ENCODE measurements at places on chromosomes 2 and 18.

DNA sequence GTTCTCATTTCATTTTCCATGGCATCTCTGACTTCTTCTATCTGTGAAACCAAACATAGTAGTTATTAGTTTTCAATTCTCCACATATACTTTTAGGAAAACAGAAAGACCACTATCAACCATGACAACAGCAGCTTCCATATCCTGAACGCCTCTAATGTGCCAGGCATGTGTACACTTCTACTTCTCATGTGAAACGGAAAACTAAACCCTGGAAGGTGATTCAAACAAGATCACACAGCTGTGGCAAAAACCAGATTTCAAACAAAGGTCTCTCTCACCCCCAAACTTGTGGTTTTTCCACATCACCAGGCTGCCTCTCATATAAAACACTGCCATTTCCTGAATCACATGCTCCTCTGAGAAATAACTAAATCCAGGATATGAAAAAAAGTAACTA is 41.8 kb downstream of the PTCD3 start:
- no peak for DNase-seq

DNA sequence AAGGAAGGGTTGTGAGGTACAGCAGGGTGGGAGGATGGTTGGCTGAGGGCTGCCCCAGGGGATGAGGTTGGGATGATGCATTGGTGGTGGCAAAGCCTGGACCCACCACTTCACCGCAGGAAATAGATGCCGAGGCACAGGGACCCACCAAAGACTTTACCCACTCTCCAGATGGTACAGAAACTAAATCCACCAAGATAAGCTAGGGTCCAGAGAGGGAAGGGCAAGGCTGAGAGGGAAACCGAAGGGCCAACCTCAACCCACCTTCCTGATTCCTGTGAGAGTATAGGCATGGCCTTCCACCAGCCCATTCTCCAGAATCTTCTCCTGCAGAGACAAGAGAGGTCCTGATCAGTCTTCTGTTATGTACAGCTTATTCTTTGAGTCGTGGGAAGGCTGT is 18.1 kb downstream of the CAPN14 start:
- no peak for DNase-seq

- no peak for DNase-seq
Observed at GRCh38 chr18:70319187-70319586, 30.3 kb downstream of the SOCS6 start.

GRCh38 chr2:168583710-168584521 is 127.8 kb downstream of the CERS6 start:
- no peak for DNase-seq

- no peak for DNase-seq
Observed at GRCh38 chr18:6279308-6279707, 135.4 kb downstream of the L3MBTL4 start.

GRCh38 chr2:25268139-25268538 is 73.6 kb downstream of the DNMT3A start:
- DNase-seq = no peak

DNA sequence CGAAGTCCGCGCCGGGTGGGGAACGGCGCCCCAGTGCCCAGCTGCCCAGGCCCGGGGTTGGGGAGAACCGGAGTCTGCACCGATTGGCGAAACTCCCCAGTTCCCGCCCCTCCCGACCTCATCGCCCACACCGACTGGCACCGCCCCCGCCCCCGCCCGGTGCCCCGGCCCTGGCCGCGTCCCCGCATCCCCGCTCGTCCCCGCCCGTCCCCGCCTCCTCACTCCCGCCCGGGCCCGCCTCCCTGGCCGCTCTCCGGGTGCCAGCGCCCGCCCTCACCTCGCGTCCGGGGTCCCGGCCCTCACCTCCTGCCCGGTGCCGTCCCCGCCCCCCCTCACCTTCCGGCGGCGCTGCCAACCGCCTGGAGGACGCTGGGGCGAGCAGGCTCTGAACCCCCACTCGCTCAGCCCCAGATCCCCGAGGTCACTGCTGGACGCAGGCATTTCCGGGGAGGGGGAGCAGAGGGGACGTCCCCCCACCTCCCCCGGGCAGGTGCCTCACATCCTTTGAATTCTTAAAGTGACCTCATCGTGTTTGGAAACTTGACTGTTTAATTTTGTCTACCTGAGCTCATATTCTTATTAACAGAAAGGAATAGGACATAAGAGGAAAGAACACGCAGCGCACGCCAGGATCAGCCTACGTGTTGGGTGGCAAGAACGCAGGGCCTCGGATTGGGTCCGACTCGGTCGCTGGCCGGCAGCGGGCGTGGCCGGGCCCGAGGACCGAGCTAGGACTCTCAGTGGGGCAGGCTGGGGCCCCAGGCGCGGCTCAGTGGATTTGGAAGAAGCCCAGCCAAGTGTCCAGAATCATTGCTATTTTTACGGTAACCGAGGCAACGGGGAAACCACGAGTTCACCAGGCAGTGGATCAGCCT is at the start of gene FAM110C:
TSS of gene FAM110C (minus strand) at position 35 of the 875 bp plus-strand sequence. CDS start 120 bp downstream, outside the sequence.
- DNase-seq = no peak

DNA sequence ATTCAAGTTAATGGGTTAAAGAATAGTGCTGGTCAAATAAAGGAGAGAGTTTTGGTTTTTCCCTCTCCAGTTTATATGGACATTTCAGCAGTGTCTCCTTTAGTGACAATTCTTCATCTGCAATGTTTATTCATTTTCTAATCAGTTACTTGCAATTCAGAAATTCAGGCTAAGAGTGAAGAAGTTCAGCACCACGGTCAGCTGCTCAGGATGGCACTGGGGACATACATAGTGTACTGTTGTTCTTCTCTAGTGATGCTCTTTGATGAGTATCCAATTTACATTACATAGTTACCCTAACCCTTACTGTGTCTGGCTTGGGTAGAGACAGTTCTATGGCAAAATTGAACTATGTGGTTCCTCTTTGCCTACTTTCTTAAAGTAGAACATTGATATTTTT is 412.7 kb downstream of the CNTNAP5 start:
- no peak for DNase-seq

DNA sequence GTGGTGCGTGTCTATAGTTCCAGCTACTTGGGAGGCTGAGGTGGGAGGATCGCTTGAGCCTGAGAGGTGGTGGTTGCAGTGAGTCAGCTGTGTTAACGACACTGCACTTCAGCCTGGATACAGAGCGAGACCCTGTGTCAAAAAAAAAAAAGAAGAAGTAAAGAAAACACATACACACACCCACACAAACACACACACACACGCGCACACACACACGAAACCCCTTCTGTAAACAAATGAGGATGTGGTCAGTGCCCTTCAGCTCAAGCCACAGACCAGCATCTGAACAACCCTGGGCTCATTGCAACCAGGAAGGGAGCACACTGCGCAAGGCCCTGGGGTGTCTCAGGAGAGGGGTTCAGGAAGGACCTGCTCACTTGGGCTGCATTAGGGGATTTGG is 47.9 kb upstream of the KCNF1 start:
- DNase-seq = no peak

DNA sequence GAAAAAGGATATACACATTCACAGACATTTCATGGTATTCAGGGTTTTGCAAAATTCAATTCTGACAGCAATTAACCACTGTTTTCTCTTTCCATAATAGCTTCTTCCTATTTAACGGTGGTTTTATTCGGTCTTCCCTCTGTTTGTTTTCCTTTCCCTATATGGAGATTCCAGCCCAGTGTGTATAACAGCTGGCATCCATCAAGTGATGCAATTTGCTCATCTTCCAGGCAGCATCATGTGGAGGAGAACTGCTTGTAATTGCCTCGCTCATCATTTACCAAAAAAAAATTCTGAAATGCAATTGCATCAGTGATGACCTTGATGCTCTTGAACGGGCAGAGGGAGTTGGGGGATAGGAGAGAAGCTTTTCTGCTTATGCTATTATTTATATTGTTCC is 165.9 kb upstream of the PGAP1 start:
- no peak for DNase-seq

GRCh38 chr2:139518321-139518720 is 738.1 kb upstream of the NXPH2 start:
- no peak for DNase-seq

- DNase-seq = no peak
Observed at GRCh38 chr2:16151281-16151570, 210.9 kb downstream of the MYCN start.

- DNase-seq = no peak
Observed at GRCh38 chr18:78632111-78632541, 347.5 kb upstream of the SALL3 start.

GRCh38 chr2:206993396-206993911 is 54.1 kb downstream of the CPO start:
- no peak for DNase-seq

GRCh38 chr2:47091118-47091517 is 64.0 kb downstream of the STPG4 start:
- DNase-seq = no peak

DNA sequence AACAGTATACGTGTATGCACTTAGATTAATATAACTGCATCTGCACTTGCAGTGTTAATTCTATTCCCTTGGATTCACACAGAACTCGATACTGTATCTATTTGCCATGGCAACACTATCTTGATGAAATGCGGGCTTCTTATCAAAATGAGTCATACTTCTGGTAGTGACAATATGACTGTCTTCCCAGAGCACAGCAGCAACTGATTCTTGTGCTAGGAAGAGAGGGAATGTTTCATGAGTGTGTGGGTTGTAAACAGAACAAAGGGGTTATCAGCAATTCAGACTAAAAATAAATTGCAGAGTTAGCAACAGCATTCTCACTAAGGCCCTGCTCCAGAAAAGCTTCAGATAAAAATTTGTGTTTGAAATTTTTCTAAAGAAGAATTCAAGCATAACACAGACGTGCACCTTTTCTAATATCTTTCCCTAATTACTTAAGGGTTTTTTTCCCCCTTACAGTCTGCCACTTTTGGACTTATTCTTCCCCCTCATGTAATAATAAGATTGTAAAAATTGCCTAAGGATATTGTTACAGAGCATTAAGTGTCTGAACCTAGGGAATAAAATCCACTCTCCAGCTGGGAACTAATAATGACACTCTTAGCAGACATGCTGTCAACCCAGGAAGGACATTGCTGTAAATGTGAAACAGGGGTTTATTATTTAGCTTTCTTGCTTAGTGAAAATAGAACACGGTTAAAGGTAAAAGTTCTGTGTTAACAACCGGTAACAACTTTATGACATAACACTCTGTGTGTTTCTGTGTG is 99.9 kb upstream of the SLC38A11 start:
- no peak for DNase-seq

DNA sequence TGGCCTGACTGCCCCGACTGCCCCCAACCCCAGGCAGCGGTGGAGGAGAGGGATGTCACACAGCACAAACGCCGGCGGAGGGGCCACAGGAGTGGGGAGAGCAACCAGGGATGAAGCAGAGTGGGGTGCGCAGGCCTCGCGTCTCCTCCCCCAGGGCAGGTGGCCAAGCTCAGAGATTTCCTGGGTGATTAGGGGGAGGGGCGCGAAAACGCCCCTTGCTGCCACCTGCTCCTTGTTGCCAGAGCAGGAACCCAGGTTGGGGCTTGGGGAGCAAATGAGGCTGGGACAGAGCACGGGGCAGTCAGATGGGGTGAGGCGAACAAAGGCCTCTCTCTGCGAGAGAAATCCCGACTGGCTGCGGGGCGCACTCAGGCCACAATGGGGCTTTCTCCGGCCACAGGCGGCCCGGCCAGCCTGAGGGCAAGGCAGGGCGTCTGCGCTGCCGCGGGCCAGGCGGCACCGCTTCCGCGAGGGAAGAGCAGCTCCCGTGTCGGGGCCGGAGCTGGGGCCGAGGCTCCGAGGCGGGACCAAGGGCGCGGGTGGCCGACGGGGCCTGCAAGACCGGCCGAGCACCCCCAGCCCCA is 11.5 kb downstream of the TEX44 start:
- DNase-seq = no peak

DNA sequence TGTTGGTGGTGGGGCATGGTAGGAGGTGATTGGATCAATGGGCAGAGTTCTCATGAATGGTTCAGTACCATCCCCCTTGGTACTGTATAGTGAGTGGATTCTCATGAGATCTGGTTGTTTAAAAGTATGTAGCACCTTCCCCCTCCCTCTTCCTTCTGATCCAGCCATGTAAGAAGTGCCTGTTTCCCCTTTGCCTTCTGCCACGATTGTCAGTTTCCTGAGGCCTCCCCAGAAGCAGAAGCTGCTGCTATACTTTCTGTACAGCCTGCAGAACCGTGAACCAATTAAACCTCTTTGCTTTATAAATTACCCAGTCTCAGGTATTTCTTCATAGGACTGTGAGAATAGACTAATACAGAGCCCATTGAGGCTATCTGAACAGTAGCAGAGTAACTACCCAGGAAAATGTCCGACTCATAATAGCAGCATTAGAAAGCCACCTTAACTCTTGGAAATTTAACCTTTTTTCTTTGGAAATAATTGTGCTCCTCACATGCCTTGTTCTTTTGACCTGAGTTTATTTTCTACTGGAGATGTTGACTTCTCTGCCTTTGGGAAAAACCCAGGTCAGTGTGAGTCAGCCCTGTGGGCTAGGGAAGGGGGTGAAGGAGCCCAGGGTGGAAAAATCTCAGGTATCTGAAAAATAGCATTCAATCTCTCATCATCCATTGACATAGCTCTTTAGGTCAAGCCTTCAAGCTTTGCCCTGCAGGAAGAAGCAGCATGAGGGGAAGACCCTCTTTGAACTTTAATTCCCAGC is 18.1 kb downstream of the CYP1B1 start:
- no peak for DNase-seq

GRCh38 chr18:55384551-55385275 is 203.3 kb downstream of the TCF4 start:
- DNase-seq = no peak

GRCh38 chr2:160144280-160144990 is 55.6 kb downstream of the ITGB6 start:
- DNase-seq = no peak

GRCh38 chr2:136783856-136784255 is 18.5 kb downstream of the THSD7B start:
- DNase-seq = no peak

GRCh38 chr2:42762823-42763804 is 821 bp downstream of the OXER1 start:
- DNase-seq = no peak

GRCh38 chr18:66616523-66616983 is 12.7 kb upstream of the CDH19 start:
- DNase-seq = no peak

- no peak for DNase-seq
Observed at GRCh38 chr2:232540441-232541041, 1.0 kb downstream of the CHRNG start.

DNA sequence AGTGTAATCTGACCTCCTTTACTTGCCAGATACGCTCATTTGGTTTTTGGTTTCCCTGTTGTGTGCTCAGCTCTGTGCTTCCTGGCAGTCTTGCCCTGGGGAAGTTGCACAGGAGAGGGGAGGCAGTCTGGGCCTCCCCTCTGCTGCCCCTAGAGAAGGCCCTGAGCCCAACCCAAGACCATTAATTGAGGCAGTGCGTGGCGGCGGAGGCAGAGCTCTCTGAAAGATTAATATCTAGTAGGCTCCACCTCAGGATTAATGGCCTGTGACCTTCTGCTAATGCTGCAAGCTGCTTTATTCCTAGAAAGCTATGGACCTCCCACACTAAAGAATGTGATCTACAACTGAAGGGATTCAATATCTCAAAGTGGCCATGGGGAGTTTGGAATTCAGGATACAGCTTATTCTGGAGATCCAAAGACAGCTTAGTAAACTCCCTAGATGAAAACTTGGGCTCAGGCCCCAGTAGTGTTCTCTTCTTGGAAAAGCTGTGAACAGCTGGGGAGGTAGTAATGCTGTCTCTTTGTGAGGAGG is 41.4 kb upstream of the MAPRE2 start:
- DNase-seq = no peak
